ENCODE measurements at places on chromosomes 2 and 18.
A peak's percentile ranks its signal among the peaks of the same experiment; 100 is the strongest.

DNA sequence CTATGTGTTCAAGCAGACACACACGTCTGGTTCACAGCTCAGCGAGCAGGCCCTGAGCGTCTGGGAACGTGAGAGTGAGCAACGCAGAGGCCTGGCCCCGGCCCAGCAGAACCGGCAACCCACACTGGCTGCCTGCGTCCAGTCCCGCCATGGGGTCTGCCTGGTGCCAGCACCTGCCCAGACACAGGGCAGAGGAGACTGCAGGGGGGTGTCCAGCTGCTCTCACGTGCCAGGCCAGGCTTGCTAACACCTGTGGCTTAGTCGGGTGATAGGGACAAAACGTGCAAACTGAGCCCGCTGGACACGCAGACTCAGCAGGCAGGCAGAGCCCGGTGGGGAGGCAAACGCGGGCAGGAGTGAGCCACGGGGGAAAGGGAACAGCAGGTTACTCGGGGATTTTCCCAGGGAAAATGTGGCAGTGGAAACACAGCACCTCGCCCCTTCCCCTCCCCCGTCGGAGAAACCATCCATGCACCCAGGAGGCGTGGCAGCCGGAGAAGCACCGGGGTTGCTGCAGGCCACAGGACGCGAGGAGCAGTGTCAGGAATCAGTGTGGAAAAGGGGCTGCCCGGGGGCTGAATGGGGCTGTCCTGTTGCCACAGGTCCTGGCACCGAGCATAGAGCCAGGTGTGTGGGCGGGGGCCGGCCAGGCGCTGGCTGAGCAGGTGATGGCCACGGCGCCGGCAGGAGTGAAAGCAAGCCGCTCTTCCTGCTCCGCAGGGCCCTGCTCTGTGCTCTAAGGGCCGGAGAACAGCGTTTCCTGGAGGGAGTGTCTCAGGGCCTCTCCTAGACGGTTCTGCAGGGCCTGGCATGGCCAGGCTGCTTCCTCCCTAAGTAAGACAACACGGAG, 154.7 kb downstream of the HDAC4 start:
- no peak for DNase-seq

GRCh38 chr18:46422552-46423055, 234.4 kb downstream of the LOXHD1 start:
- no peak for DNase-seq

GRCh38 chr18:44582456-44582855, 98.2 kb upstream of the SETBP1 start:
- DNase-seq, result no peak

GRCh38 chr18:48319801-48320638, 89.2 kb downstream of the ZBTB7C start:
- peak; percentile 45 for DNase-seq

DNA sequence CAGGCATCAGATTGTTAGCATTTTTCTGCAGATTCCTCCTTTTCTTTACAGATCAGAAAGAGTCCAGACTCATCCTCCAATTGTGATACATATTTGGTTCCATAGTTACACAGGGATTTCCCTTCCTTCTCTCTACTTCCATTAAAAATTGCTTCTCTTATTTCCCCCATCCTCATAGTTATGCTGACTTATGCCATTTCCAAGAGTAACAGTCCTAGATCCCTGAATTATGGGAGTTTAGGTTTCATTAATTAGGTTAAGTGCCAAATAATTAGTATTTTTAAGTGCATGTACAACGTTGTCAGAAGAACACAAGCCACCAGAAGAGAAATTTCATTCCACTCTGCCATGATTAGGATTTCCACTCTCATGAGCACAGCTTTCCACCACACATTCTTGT, 198.5 kb downstream of the BARD1 start:
- DNase-seq, result no peak

DNA sequence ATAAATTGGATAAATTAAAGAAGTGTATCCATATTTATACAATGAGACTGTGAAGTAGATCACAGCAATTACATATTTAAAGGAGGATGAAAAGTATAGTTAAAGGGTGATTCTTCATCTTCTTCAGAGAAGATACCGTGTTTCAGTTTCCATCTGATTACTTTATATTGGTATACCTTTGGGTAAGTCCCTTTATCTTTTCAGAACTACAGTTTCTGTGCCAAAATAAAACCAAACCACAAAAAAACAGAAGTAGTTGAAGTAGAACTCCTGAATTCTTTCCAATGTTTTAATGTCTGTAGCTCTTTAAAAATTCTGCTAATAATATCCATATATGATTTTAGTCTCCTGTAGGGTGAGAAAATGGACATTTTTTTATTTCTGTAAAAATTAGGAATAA, 231.2 kb upstream of the LINC00305 start:
- no peak for DNase-seq

DNA sequence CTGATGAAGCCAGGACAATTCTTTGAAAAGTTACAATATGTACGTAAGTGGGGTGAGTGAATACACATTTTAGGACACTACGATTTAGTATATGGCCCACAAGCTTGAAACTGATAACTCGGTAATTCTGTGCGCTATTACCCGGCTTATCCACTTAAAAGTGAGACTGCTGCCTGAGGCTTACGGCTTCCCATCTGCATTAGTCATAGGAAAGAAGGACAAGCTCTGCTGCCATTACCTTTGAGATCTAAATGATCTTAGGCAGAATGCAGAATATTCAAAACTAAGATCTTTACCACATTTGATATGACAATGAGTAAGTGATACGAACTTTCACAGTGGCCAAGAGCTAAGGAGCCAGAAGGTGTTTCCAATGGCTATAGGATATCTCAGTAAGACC, 133.3 kb downstream of the GAREM1 start:
- DNase-seq, result no peak

DNA sequence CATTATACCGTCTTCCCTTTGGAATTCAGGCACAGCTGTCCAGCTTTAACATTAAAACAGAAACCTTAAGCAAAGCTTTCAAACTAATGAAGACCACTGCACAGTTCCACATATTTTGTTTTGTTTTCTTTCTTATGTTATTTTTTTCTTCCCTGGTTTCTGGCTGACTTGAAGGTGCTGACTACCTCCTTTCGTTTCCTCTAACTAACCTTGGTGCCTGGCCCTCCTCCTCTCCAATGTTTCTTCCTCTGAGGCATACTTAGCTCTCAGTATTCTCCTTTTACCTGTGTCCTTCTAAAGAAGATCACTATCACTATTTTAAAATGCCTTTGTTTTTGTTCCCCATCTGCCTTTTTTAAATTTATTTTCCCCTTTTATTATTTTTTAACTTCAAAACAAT, 433.3 kb upstream of the SPHKAP start:
- DNase-seq, result no peak

DNA sequence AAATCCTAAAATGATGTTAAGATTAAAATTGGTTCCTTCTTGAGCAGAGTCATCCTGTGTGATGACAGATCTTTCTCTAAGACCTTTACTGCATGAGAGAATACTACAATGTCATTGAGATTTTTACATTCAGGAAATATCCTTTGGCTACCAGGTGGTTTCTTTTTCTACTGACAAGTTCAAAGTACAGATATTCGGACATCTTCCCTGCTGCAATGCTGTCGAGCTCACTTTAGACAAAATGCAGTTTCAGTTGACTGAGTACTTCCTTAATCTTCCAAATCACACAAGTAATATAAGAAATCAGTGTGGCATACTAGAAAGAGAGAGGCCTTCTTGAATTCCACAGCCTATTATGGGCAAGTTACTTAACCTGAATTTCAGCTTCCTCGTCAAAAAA, 207.9 kb upstream of the ACVR2A start:
- DNase-seq, result peak; percentile 58

DNA sequence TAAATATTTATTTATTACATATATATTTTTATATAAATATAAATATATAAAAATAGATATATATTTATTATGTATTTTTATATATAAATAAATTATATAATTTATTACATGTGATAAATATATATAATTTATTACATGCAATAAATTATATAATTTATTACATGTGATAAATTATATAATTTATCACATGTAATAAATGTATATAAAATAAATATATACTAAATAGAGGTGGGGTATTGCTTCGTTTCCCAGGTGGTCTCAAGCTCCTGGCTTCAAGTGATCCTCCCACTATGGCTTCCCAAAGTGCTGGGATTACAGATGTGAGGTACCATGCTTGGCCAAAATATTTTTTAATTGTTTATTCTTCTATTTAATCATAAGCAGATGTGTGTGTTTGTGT, 3.6 kb upstream of the G6PC2 start:
- DNase-seq, result no peak

GRCh38 chr2:119702918-119703401, 24.0 kb downstream of the TMEM177 start:
- peak; percentile 79 for DNase-seq

DNA sequence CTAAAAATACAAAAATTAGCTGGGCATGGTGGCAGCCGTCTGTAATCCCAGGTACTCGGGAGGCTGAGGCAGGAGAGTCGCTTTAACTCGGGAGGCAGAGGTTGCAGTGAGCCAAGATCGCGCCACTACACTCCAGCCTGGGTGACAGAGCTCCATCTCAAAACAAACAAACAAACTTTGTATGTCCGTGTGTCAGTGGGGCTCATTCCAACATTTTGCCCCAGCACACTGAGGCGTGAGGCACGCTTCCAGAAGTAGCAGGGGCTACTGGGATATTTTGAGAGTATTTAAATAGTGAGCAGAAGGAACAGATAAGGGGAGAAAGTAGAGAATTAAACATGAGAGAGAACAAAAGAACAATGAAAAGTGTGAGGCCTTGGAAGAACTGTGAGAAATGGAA, 83.3 kb upstream of the TANK start:
- DNase-seq, result no peak

DNA sequence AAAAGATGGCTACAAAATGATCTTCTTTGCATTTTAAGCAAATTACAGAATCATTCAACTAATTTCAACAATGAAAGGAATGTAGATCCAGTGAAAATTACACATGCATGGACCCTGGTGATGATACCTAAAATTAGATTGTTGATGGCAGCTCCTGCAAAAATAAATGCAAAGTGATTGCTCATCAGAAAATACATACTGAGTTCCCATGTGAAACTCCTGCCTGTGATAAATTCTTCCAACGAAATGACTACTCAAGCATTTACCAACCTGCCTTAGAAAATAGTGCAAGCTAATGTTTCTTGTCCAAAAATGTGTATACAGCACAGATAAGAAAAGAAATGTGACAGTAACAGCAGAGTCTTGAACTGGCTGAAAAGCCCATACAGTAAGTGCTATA, 300.0 kb upstream of the REV1 start:
- peak; percentile 66 for DNase-seq

GRCh38 chr2:218982586-218983262, 2.3 kb downstream of the FEV start:
- no peak for DNase-seq

GRCh38 chr18:1475867-1476266, 571.2 kb downstream of the ADCYAP1 start:
- no peak for DNase-seq

- DNase-seq, result no peak
Observed at GRCh38 chr2:74540291-74540690, 10.6 kb downstream of the HTRA2 start.

GRCh38 chr2:213015387-213016165, 135.8 kb downstream of the IKZF2 start:
- DNase-seq, result no peak

DNA sequence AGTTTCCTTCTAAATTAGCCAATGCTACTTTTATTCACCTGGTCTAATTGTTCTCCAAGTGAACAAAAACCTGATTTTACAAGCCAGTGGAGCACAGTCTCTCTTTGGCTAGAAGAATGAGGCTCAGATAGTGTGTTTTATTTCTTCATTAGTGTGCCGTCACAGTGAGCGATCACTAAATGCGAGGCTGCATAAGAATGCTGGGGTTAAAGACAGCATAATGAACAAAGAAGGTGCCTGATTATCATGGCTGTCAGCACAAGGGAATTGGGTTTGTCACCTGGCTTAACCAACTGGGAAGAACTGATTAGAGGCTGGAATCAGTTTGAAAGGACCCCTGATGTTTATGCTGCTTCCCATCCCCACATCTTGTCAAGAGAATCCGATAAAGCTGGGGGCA, 76.4 kb downstream of the EPHA4 start:
- DNase-seq, result no peak

DNA sequence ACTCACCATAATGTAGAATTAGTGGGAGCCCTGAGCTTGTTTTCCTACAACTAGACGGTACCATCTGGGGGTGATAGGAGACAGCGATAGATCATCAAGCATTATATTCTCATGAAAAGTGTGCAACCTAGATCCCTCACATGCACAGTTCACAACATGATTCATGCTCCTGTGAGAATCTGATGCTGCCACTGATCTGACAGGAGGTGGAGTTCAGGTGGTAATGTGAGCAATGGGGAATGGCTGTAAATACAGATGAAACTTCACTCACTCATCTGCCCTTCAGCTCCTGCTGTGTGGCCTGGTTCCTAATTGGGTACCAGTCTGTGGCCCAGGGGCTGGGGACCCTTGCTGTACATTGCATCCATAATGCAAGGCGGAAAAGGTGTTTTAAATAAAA, 60.7 kb downstream of the USP34 start:
- DNase-seq, result no peak

DNA sequence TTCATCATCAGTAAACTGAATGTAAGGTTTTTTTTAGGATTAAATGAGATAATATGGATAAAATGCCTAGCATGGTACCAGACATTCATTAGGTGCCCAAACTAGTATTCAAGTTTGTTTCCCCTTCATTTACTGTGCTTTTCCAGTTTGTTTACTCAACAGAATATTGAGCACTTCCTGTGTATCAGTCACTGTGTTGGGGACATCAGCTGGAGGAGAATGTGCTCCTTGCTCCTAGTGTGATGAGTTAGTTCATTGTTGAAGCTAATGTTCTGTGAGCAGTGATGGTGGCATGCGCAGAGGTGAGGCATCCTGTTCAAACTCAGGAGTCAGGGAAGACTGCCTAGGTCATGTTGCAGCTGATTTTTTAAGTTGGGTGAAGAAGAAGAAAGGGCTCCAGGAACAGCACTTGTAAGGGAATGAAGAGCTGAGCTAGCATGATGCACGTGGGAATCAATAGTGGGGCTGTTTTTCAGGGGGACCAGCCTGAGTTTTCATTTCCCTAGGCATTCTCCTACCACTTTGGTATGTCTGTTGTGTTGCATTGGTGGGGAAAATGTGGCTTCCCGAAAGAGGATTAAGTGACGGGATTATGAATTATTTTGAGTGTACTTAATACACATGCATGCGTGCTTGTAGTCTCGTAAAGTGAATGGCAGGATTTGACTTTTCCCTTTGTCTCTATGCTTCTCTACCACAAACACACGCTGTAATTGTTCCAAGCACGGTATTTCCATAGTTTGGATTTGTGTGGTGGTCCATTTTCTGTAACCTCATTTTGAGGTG, 23.7 kb downstream of the TTLL4 start:
- peak; percentile 35 for DNase-seq
